ENCODE measurements at places on chromosomes 13 and 19.

DNA sequence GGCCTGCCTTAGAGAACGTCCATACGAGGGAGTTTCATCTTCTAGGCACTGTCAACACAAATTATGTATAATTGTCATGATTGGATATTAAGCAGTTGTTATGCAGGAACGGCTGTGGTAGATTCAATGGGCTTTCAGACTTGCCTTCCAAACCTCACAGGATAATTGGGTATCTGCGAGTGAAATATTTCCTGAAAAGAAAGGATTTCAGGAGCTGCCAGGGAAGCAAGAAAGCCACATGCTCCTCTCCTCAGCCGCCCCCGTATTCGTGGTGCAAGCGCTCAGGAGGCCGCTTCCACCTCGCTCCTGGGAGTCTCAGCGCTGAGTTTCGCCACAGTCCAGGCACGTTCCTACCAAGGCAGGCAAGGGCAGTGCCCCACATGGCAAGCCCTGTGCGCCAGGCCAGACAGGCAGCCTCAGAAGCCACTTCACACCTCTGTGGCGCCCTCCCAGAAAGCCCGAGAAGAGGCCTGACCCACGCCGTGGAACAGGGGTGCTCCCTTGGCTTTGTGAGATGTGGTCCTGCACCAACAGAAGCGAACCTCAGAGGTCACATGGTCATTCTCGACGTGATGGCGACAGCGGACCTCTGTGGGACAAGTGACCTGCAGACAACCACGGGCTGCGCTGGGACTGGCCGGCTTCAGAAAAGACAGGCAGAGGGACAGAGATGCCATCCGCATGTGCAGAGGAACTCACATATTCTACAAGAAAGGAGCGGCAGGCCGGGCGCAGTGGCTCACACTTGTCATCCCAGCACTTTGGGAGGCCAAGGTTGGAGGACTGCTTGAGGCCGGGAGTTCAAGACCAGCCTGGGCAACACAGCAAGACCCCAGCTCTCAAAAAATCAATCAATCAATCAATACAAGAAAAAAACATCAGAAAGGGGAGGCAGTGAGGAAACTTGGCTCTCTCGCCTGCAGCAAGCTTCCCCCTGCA, 41.4 kb downstream of the CEBPG start:
- H3K4me3 ChIP-seq: no peak overlapping the region
- H3K27me3 ChIP-seq: no peaks in the 10 kb centered on the region
- no peak overlapping the region for H3K27ac ChIP-seq

GRCh38 chr13:111269508-111269907, 50.9 kb upstream of the TEX29 start:
- no peak for DNase-seq
- H3K4me3 ChIP-seq: no peak overlapping the region
- peak overlapping the region; percentile 71 for H3K27ac ChIP-seq
- H3K4me1 ChIP-seq: peaks cover 15% of the 10 kb centered on the region
- H3K36me3 ChIP-seq: peaks cover 24% of the 10 kb centered on the region
- H3K27me3 ChIP-seq: no peaks in the 10 kb centered on the region

DNA sequence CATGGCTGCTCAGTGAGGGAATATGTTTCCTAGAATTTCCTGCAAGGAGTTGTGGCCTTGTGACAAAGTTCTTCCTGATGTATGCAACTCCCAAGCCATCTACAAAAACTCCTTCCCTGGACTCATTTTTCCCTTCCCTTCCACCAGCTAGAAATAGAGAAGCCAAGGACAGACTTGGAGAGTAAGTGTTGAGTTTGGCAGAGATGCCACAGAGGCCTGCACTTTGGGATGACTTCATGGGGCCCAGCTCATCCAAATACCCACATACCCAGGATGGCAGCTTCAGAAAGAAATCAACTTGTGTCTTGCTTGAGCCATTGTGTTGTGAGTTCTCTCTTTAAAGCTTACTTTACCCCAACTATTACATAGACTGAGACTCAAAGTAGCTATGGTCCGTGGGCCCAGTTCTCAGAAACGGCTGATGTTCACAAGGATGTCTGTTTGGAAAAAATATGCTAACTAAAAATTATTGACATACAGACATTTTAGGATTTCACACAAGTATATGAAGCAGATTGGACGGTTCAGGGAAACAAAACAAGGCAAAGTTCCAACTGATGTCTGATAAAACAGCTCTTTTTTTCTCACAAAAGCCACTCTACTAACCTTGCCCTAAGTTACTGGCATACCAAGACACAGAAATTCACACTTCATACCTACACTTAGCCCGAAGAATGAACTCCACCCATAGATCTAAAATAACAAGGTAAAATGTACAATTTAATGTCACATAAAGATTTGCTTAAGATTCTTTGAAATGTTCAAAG, 107.9 kb downstream of the NALCN start:
- H3K4me1 ChIP-seq: peaks cover 42% of the 10 kb centered on the region
- H3K27ac ChIP-seq: peak overlapping the region; percentile 81
- no peak overlapping the region for H3K4me3 ChIP-seq
- no peaks in the 10 kb centered on the region for H3K27me3 ChIP-seq
- DNase-seq: peak; percentile 58

DNA sequence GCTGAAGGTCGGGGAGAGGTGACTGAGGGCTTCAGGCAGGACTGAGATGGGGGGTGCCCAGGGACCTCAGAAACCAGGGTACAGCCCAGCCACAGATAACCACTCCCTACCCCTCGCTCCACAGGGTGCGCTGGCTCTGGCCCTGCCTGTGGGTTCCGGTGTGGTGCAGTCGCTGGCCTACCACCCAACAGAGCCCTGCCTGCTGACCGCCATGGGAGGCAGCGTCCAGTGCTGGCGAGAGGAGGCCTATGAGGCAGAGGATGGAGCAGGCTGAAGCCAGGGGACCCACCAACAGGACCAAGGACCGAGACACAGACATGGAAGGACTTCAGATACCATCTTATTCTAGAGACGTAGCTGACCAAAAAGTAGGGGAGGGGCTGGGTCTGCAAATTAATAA, 6.3 kb downstream of the DHPS start:
- H3K4me3 ChIP-seq: no peak overlapping the region
- H3K4me1 ChIP-seq: peaks cover 4% of the 10 kb centered on the region
- no peaks in the 10 kb centered on the region for H3K27me3 ChIP-seq

DNA sequence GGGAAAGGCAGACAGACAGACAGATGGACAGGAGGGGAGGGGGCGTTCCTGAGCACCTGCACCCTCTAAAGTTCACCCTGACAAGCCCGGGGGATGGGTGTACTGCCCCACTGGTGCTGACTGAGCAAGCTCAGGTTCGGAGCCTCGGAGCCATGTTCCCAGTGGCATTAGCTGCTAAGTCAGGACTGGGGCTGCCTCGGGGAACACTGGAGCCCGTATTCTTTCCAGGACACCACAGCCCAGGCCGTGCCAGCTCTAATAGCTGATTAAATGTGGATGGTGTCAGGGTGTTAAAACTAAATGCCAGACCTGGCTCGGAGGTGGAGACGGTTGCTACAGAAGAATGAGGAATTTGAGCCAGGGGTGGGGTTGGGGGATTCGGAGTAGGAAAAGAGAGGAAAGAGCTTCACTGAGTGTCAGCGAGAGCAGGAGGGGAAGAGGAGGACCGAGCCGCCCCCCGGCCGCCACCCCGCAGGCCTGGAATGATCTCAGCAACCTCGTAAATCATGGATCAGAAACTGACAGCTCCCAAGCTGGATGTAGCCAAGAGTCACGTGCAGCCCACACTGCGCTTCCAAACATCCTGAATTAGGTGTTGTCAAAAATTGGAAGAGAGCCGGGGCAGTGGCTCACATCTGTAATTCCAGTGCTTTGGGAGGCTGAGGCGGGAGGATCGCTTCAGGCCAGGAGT, 10.4 kb downstream of the MAP2K2 start:
- peaks cover 70% of the 10 kb centered on the region for H3K36me3 ChIP-seq
- no peaks in the 10 kb centered on the region for H3K27me3 ChIP-seq
- DNase-seq: peak; percentile 36
- no peak overlapping the region for H3K4me3 ChIP-seq

- H3K36me3 ChIP-seq: no peaks in the 10 kb centered on the region
- peaks cover 4% of the 10 kb centered on the region for H3K4me1 ChIP-seq
- H3K27ac ChIP-seq: no peak overlapping the region
- no peaks in the 10 kb centered on the region for H3K27me3 ChIP-seq
- no peak overlapping the region for H3K4me3 ChIP-seq
- no peak for DNase-seq
Measured at GRCh38 chr13:49071341-49071937, 95.7 kb downstream of the FNDC3A start.

DNA sequence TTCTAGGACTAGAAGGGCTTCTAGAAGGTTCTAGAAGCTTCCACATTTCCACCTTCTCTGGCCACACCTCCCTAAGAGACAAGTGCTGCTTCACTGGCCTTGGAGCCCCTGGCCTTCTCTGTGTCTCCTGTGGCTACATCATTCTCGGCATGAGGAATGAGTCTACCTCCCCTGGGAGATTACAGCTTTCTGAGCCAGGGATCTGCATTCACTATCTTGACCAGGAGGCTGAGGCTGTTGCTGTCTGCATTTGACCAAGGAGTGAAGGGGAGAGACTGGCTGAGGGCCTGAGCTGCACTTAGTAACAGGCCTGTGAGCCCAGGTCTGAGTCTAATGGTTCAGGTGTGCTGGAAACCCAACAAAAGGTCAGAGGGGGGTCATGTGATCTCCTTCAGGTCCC, 5.3 kb downstream of the CPAMD8 start:
- H3K4me3 ChIP-seq: no peak overlapping the region
- H3K36me3 ChIP-seq: no peaks in the 10 kb centered on the region
- H3K27ac ChIP-seq: no peak overlapping the region
- H3K27me3 ChIP-seq: peaks cover 24% of the 10 kb centered on the region

GRCh38 chr19:13842291-13843103, 34.4 kb upstream of the NANOS3 start:
- H3K27me3 ChIP-seq: no peaks in the 10 kb centered on the region
- H3K4me3 ChIP-seq: peak overlapping the region; percentile 99
- H3K27ac ChIP-seq: peak overlapping the region; percentile 95
- peaks cover 18% of the 10 kb centered on the region for H3K36me3 ChIP-seq
- H3K4me1 ChIP-seq: peaks cover 48% of the 10 kb centered on the region
- peak; percentile 98 for DNase-seq

GRCh38 chr19:14063105-14063504, 1.2 kb upstream of the PALM3 start:
- no peaks in the 10 kb centered on the region for H3K36me3 ChIP-seq
- no peaks in the 10 kb centered on the region for H3K4me1 ChIP-seq
- no peak overlapping the region for H3K4me3 ChIP-seq
- DNase-seq: peak; percentile 63

DNA sequence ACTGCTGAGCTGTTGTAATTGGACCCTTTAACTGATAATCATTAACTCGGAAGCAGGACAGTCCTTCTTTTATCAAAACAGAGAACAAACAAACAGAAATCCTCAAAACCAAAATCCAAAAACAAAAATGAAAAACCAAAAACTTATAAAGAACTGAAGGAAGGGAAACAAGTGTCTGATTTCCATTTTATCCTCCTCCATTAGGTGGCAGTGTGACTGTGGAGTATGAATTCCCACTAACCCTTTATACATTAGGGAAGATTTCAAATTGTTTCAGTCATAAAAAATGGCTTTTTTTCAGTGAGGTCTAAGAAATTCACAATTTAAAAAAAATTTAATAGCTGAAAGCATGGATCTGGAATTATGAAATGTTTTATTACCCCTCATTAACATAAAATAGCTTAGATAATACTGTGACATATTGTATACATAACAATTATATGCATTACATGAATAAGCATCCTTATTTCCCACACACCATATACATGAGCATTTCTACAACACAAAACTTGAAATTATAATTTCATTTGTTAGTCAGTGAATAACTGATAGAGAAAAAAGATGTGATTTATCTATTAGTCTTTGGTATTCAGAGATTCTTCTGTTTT, 1074.3 kb upstream of the PCDH9 start:
- H3K27me3 ChIP-seq: no peaks in the 10 kb centered on the region
- H3K4me1 ChIP-seq: no peaks in the 10 kb centered on the region
- H3K36me3 ChIP-seq: no peaks in the 10 kb centered on the region
- H3K4me3 ChIP-seq: no peak overlapping the region
- DNase-seq: no peak
- H3K27ac ChIP-seq: no peak overlapping the region

GRCh38 chr13:40916207-40916998, 102.7 kb downstream of the ELF1 start:
- H3K27me3 ChIP-seq: no peaks in the 10 kb centered on the region
- H3K27ac ChIP-seq: no peak overlapping the region
- no peaks in the 10 kb centered on the region for H3K36me3 ChIP-seq
- peak; percentile 17 for DNase-seq
- no peak overlapping the region for H3K4me3 ChIP-seq

DNA sequence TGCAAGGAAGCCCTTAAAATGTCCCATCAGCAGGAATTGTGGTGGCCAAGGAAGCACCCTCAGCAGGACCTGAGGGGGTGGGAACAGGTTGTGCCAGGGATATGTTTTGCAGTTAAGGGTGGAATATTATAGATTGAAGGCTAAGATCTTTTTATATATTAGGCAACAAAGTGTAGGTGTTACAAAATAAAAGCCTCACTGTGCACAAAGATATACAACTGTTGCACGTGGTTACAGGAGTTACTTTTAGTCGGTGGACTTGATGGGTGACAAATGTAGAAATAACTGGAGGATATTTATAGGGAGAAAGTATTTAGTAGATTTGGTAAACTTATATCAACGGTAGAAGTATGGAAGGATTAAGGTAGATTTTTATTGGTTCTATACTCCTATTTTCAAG, 35.1 kb downstream of the TBC1D4 start:
- no peak overlapping the region for H3K4me3 ChIP-seq
- no peaks in the 10 kb centered on the region for H3K36me3 ChIP-seq
- H3K27ac ChIP-seq: no peak overlapping the region
- H3K27me3 ChIP-seq: no peaks in the 10 kb centered on the region
- H3K4me1 ChIP-seq: peaks cover 11% of the 10 kb centered on the region

GRCh38 chr19:1011831-1012333, 9.0 kb downstream of the TMEM259 start:
- H3K27me3 ChIP-seq: no peaks in the 10 kb centered on the region
- no peak overlapping the region for H3K27ac ChIP-seq
- H3K4me1 ChIP-seq: peaks cover 5% of the 10 kb centered on the region
- H3K4me3 ChIP-seq: no peak overlapping the region
- no peak for DNase-seq

DNA sequence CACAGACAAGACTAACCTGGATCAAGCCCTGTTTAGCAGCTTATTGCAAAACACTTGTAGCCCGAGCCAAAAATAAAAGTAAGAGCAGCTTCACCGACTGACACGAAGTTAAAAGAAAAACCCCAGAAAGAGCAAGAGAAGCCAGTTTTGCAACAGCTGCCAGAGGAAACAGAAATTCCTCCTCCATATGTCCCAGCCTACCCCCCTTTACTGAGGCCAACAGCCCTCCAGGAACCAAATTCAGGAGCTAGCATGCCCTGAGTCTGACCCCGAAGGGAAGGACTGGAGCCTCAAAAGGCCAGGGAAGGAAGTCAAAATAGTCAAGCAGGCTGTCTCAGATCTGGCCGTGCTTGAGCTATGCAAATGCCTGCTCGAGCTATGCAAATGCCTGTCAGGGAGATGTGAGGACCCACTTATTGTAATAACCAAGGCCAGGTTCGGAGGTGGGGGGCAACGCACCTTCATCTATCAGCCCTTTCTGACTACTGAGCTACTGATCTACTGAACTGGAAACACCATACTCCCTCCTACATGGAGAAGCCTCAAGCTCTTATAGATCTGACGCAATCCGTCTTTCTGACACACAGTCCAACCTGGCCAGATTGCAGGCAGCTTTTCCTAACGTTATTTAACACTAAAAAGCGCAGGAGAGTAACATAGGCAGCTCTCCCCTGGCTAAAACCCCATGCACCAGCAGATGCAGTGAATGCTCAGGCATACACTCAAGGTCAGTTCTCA, 6.7 kb downstream of the SIGLEC11 start:
- peaks cover 65% of the 10 kb centered on the region for H3K27me3 ChIP-seq
- no peak overlapping the region for H3K27ac ChIP-seq
- no peak overlapping the region for H3K4me3 ChIP-seq
- DNase-seq: no peak
- H3K4me1 ChIP-seq: no peaks in the 10 kb centered on the region
- H3K36me3 ChIP-seq: no peaks in the 10 kb centered on the region
